ENCODE measurements at places on chromosomes 1 and 21.
A peak's percentile ranks its signal among the peaks of the same experiment; 100 is the strongest.

DNA sequence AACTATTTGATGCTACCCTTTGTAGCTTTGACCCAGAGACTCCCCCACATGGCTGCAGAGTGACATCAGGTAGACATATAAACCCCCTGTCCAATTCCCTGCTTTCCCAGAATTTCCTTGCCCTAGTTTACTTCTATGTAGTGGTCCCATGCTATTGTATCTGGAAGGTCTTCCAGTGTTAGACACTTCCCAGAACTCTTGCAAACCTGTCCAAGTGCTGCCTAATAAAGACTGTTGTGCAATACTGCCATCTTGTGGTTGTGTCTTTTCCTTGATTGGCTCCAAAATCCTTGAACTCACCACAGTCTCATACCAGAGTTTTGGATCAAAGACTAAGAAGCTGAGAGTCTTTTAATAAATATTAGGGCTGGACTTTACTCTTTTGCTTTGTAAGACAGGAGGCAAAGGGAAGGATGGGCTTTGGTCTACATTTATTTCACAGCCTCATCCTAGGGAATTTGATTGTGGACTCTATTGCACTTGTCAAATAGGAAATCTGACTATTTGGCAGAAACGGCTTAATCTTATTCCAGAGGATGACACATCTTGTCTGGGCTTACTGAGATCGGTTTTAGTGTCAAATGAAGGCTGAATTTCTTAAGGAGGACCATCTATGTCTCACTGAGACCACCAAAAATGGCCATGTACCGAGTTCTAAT, 169.9 kb downstream of the LRRC7 start:
- peak; percentile 59 for DNase-seq

DNA sequence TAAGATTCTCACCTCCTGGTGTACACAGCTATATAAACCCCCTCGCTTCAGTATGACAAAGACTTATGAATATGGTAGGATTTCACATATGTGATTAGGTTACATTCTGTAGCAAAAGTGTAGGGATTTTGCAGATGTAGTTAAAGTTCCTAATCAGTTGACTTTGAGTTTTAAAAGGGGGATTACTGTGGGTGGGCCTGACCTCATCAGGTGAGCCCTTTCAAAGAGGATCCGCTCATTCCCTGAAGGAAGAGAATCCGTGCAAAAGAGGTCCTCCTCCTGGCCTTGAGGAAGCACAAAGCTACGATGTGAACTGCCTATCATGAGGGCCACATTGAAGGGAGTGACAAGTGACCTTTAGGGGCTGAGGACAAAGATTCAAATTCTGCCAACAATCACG, 30.6 kb upstream of the KAZN start:
- DNase-seq = no peak

- no peak for DNase-seq
Measured at GRCh38 chr1:30856260-30856790, 52.2 kb downstream of the SDC3 start.

- no peak for DNase-seq
Measured at GRCh38 chr1:169149555-169150286, 43.2 kb downstream of the ATP1B1 start.

DNA sequence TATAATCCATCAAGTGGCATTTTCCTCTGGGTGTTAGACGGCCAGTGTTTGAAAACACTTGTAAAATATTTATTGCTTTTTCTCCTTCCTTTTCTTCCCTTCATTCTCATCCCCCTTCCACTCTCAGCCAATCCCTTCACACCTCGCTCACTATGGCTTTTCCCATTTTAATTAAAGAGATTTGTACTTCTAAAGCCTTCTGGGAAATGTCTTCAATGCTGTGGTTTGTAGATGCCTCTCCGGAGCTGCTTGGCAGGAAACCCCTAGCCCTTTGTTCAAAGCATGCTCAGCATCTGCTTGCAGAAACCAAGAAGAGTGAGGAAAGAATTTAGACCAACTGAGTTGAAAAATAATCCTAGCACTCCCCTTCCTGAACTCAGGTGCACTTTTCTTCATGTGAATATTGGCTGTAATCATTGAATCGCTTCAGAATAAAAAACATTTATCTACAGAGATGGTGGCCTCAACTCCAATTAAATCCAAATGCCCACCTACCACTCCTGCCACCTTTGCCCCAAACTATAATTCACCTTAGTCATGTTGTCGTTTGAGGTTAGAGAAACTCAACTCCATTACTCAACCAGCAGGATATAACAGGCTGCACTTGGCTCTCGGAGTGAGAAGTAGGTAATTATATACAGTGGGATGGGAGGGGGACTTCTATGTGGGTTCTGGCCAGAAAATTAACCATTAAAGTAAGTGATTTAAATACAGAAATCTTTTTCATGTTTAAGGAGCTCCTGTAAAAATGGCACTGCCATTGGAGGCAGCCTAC, 659.4 kb upstream of the CAMK1G start:
- DNase-seq = no peak

GRCh38 chr21:36946949-36947356, 19.5 kb downstream of the HLCS start:
- DNase-seq = no peak

- DNase-seq = no peak
Measured at GRCh38 chr21:39064325-39065012, 118.8 kb downstream of the PSMG1 start.

GRCh38 chr1:203001986-203002385, 5.2 kb upstream of the TMEM183A start:
- no peak for DNase-seq

DNA sequence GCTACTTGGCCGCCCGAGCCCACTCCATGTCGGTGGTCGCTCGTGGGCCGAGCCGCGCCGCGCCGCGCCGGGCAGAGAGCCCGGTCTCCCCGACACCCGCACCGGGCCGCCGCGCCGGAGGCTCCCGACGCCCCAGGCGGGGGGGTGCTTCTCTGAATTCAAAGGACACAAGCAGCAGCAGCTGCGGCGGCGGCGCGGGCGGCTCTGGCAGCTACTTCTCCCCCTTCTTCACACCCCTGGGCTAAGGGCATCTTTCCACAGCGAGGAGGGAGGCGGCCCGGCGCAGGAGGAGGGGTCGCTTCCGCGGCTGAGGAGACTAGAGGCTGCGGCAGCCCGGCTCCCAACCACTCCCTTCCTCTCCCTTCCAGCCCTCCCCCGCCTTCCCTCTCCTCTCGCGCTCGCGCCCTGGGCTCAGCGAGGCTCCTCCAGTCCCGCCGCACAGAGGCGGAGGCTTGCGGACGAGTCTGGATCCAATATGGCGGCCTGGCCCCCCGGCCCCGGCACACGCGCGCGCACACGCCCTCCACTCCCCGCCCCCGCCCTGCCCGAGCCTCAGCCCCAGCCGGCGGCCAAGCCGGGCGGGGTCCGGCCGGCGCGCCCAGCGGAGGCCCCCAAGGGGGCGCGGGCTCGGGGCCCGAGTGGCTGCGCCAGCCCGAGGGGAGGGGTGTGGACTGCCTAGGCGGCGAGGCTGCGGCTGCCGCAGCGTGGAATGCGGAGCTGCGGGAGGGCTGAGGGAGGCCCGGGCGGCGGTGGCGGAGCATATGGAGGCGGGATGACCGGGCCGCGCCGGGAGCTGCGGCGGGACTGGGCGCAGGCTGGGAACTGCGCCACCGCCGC, at the start of gene CDC42BPA:
Gene CDC42BPA, minus strand, starts transcription at position 477 of the 837 bp plus-strand sequence. CDS start 1,310 bp downstream, outside the sequence.
- DNase-seq = peak; percentile 92

All from small intestine (tissue), 16 donors.